ENCODE measurements at places on chromosomes 2 and 18.

- no peak for DNase-seq
Measured at GRCh38 chr2:29900971-29901633, 20.3 kb downstream of the ALK start.

- no peak for DNase-seq
Measured at GRCh38 chr2:85178154-85178553, 45.0 kb downstream of the TCF7L1 start.

- DNase-seq, result no peak
Measured at GRCh38 chr2:187543488-187543887, 10.7 kb downstream of the TFPI start.

- DNase-seq, result no peak
Measured at GRCh38 chr2:234723400-234723799, 226.5 kb upstream of the ARL4C start.

DNA sequence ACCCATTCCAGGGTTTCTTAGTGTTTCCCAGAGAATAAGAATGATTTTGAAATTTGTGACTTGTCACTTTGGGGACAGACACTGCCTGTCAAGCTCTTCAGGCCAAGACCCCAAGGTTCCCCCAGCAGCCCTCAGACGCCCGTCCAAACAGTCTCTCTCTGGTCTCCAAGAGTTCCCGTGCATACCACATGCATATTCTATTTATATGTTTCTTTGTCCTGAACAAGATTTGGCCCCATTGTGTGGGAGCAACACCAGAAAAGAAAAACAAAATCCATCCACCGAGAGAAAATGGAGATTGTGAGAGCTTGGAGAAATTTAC is 52.2 kb upstream of the CTAGE1 start:
- DNase-seq, result no peak

GRCh38 chr18:48540251-48541025 is 1.6 kb downstream of the CTIF start:
- DNase-seq, result peak; percentile 32

GRCh38 chr18:59835605-59836379 is 64.0 kb upstream of the PMAIP1 start:
- no peak for DNase-seq

DNA sequence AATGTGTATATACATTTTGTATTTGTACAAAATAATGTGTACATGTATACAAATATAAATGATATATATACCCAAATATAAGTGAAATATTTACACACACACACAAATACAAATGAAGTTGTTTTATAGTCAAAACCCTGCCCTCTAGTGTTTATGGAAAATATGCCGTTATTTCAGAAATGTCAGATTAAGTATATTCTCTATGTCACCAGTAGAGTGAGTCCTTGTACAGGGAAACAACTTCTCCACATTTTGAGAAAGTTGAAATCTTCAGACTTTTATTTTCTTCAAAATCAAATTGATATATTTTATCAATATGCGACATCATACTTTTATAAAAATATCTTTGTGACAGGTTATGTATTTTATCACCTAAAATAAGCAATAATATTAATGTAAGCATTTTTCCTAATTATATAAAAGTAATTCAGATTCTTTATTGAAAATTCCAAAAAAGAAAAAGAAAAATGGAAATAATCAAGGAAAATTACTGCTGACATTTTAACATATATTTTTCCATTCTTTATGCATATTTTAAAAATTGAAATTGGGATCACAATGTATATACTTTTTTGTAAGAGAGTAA is 22.4 kb downstream of the ARL6IP6 start:
- DNase-seq, result no peak

GRCh38 chr2:166234112-166234846 is 106.5 kb upstream of the SCN1A start:
- DNase-seq, result no peak

GRCh38 chr18:42559069-42559690 is 556.3 kb downstream of the RIT2 start:
- DNase-seq, result no peak

DNA sequence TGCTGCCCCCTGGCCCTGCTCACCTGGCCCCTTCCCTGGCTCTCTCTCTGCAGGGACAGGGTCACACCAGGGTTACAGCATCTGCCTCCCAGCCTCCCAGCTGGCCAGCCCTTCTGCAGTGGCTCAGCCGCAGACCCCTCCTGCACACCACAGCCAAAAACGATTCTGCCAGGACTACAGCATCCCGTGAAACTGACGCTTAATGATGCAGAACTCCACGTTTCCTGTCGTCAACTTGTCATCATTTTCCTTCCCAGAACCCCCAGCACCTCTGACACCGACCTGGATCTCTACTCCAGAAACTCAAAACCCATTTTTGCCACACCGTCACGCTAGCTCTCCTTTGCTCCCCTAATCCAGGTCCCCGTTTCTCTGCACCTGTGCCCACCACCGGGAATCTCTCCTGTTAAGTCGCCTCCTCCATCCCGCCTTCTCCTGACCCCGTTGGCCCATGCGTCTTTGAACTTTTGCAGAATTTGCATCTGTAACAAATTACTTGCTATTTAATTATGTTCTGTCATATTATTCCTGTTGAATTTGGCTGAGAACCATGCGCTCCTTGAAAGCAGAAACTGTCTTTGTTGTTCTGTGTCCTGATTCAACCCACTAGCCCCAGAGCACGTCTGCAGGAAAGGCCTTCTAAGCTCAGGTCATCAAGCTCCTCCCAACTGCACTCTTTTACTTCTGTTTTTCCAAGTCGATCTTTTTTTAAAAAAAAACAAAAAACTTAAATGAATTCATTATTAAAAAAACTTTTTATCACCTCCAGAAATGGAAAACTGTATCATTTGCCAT is 173.2 kb upstream of the COPS8 start:
- DNase-seq, result no peak

- DNase-seq, result no peak
Measured at GRCh38 chr18:74679679-74680076, 82.0 kb downstream of the ZNF407 start.

DNA sequence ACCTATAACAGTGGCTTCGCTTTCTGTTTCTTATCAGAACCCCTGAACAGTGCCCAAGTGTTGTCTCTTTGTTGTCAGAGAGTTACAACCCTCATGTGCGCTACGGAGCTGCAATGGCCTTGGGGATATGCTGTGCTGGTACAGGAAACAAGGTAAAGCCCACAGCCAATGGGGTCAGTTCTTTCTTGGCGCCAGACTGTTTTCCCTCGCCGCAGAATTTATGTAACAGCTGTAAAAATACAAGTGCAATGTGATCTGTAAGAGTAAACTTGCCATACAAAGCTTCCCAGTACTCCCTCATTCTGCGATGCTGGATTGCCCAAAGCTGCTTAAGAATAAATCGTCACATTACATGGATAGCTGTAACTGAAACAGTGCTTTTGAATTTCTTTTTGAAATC is 13.9 kb upstream of the HTR2B start:
- DNase-seq, result no peak

- DNase-seq, result no peak
Measured at GRCh38 chr18:56402872-56403516, 235.4 kb downstream of the TXNL1 start.

DNA sequence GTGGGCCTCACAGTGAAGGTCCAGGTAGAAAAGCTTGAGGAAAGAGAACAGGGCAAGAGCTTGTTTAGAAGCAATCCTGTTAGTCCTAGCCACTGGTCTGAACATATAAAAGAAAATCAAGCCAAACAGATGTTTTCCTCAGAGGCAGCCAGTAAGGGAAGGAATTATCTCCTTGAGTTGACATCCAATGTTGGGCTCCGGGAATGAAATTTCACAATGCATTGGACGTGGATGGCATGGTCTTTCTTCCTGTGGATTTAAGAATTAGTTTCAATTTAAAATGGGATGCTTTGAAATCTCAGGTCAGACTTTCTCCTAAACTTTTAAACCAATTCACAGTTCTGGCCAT is 92.1 kb downstream of the ACKR3 start:
- DNase-seq, result no peak

DNA sequence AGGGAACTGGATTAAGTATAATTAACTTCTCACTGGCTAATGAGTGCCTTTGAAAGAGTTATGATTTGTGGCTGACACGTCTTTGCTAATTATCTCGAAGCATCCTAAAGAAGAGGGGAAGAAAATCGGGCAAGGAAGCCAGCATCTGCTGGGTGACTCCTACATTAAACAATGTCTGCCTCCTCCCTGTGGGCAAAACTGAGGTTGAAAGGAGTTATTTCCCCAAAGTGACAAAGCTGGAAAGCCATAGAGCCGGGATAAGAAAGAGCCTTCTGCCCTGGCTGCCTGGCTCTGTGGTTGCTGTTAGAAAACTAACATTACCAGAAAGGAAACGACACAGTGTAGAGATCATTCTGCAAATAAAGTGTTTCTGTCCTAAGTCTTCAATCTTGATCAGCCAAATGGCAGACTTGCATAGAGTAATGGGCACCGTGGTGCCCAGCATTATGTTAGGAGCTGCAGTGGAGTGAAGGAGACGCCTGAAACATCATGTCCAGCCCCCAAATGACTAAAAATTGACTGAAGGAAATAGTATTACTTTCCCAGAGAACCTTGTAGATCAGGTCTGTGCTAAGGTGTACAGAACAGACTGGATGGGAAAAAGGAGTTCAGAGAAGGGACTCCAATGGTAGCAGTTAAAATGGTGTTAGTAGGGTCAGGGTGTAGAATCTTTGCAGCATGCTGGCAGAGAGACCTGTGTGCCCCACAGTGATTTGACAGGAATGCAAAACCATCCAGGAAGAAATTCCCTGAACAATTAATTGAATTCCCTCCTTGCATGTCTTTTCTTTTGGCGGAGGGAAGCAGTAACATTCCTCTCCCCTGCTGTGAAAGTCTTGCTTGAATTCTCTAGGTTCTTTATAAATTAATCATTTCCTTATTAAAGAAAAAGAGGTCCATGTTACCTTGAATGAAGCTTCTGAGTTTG is 44.4 kb downstream of the ALPK2 start:
- no peak for DNase-seq

DNA sequence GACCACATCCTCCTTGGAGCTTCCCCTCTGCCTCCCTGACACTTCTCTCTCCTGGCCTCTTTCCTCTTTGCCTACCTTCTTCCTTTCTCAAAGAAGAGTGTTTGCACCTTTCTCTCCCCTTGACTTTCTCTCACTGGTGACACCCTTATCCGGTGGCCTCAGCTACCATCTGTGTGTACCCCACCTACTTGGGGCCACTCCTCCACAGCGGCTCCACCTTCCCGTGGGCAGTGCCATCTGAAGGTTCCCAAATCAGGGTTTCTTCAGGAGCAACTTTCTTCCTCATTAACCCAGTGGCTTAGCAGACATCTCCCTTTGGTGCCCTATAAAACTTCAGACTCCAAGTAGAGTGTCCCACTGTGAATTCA is 5.3 kb upstream of the NCL start:
- DNase-seq, result no peak

- no peak for DNase-seq
Measured at GRCh38 chr2:216234106-216234505, 125.0 kb downstream of the XRCC5 start.

DNA sequence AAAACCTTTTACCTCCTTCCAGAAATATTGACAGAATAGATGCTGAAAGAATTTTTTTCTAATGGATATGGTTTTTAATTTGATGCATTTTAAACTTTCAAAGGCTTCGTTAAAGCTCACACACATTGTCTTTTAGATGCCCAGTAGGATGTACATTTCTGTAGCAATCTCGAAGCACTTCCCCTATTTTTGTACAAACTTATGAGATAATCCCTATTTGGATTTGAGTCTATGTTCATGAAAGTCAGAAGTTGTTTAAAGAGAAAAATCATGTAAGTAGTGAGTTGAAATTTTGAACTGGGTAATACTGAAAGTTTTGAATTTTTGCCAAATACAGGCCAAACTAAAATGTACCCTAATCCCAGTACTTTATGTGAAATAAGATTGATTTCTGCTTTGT is 38.1 kb upstream of the MMADHC start:
- no peak for DNase-seq

DNA sequence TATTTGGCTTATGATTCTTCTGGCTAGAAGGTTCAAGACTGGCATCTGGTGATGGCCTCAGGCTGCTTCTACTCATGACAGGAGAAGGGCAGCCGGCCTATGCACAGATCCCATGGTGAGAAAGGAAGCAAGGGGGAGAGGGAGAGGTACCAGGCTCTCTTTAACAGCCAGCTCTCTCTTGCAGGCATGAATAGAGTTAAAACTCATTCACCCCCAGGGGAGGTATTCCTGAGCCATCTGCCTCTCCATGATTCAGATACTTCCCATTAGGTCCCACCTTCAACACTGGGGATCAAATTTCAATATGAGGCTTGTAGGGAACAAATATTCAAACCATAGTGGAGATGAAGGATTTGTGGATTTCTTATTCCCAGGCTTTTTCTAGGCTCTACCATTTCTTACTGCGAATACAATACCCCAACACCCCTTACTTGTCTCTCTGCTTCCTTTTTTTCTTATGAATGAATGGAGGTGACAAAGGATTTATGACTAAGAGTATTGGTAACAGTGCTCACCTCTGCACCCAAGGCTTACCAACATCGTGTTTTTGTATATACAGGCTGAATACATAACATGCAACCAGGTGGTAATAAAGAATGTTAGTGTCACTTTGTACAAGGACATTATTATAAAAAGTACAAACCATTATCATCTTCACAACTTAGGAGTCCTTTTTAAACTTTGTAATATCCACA is 454.6 kb upstream of the TRIB2 start:
- no peak for DNase-seq

DNA sequence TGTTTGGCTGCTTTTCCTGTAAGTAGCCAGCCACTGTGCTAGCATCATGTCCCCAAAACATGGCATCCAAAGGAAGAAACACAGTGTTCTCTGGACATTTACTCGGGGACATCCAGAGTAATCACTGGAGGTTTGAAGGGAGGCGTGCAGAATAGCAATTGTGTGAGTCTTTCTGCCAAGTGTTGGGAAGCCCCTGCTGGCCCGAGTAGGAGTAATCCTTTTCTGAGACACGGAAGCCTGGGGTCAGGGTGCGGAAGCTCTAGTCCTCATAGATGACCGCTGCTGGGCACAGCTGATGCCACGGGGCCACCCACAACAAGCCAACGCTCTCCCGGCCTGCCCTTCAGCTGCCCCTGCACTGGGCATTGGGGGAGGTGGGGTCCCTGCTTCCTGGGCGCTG is 24.8 kb upstream of the HDAC4 start:
- DNase-seq, result no peak

- DNase-seq, result no peak
Measured at GRCh38 chr2:159226608-159227385, 59.7 kb downstream of the WDSUB1 start.

- DNase-seq, result no peak
Measured at GRCh38 chr2:127702395-127703009, 1.2 kb downstream of the SFT2D3 start.

DNA sequence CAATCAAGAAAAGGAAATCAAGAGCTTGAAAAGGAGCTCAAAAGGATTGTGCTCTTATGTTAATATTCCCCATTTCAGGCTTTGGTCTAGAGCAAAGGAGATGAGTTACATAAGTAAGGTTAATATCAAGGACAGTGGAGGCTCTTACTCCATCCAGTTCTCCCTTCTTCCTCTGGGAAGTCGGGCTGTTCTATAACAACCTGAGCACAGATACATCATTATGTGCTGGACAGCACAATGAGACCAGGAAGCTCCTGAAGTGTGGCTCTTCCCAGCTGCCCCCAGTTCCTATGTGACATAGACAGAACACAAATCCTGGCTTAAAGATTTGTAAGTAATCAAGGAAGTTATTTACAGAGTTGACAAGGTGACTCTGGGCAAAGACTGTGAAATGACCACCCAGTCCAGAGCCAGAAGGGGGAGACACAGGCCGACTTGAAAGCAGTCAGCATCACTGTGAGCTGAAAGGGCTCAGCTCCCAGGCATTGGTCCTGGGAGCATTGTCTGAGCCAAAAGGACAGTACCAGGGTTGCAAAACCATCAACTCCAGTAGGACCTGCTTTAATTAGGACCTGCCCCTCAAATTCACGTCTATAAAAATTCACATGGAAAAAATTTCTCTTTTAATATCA is 917.6 kb upstream of the ACVR2A start:
- no peak for DNase-seq

All from T-helper 9 cell (primary cell).